Daoy (cell line): ENCODE measurements at places on chromosomes 7 and 10. TPM values are rescaled to one million over a fixed set of nuclear protein-coding genes. Genes with fewer than 3 reads are reported as not detected.

Gene SPDYE5
- not detected in 2 replicates for total RNA-seq

Gene GPRIN2
- total RNA-seq = 0.23 TPM in 1 of 2 replicates, not detected in the other

Gene ABCB1
- total RNA-seq = 11.8 and 18.9 TPM in 2 replicates

Gene AGBL3
- 1.6 and 3.3 TPM in 2 replicates for total RNA-seq

Gene TMEM72
- total RNA-seq = not detected in 2 replicates

Gene PTPN20
- total RNA-seq = not detected in 2 replicates

Gene ARF5
- 155 and 173 TPM in 2 replicates for total RNA-seq

Gene IDE
- total RNA-seq = 31.7 and 33.0 TPM in 2 replicates

Gene AGAP6
- 2.9 and 7.0 TPM in 2 replicates for total RNA-seq

Gene HBP1
- 45.3 and 46.4 TPM in 2 replicates for total RNA-seq

Gene MCM10
- 29.4 and 30.3 TPM in 2 replicates for total RNA-seq

Gene TECPR1
- total RNA-seq = 5.2 and 33.1 TPM in 2 replicates

Gene CLCN1
- 0.23 TPM in 1 of 2 replicates, not detected in the other for total RNA-seq

Gene MRLN
- total RNA-seq = 0.46 TPM in 1 of 2 replicates, not detected in the other

Gene TDRD1
- 0.06 TPM in 1 of 2 replicates, not detected in the other for total RNA-seq

Gene KIF11
- 53.8 and 63.8 TPM in 2 replicates for total RNA-seq

Gene POLR2J
- 41.0 and 60.1 TPM in 2 replicates for total RNA-seq

Gene SYT15B
- total RNA-seq = 0.09 TPM in 1 of 2 replicates, not detected in the other

Gene PARP12
- total RNA-seq = 22.8 and 34.8 TPM in 2 replicates

Gene MMRN2
- 0.06 TPM in 1 of 2 replicates, not detected in the other for total RNA-seq

Gene CTAGE6
- not detected in 2 replicates for total RNA-seq

Gene DNMBP
- total RNA-seq = 13.7 and 14.4 TPM in 2 replicates

Gene SPDYE2B
- total RNA-seq = not detected in 2 replicates

Gene EXOC6
- 16.3 and 24.1 TPM in 2 replicates for total RNA-seq
